ENCODE measurements at places on chromosomes 2 and 18. TPM values are rescaled to one million over a fixed set of nuclear protein-coding genes. Genes with fewer than 3 reads are reported as not detected.

The ABHD1 gene
- polyA plus RNA-seq, result 0.12 TPM

DNA sequence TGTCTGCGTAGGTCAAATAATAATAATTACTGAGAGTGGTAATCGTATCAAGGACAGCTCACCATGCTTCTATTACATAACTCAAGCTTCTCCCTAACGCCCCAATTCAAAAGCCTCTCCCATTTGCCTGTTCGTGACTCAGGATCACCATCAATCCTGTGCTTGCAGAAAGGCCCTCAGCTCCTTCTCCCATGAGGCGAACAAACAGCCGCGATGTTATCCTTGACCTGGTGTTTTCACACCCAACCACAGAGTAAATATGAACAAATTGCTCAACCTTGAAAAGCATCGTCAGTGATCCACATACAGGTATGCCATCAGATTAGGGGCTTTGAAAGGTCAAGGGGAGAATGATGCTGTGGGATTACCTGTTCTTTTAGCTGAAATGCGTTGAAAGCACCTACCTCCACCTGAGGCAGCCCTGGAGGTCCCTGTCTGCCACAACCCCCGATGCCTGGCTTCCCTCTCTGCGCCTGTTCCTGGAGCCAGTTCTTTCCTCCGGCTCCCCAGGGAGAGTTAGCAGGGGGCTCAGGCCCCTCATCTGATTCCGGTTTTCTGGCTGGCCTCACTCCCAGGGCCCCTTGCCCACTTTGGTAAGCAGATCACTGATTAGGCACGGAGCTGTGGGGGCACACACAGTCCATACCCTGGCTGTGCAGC is 39.1 kb upstream of the ODC1 start:
- DNase-seq, result no peak

The UPP2 gene
- not detected for polyA plus RNA-seq

The AKAIN1 gene
- polyA plus RNA-seq, result 0.39 TPM

- DNase-seq, result no peak
Measured at GRCh38 chr2:195330513-195330956, 326.5 kb upstream of the SLC39A10 start.

The CNDP1 gene
- 0.22 TPM for polyA plus RNA-seq

GRCh38 chr2:237210763-237211162 is 125.1 kb downstream of the COPS8 start:
- DNase-seq, result no peak

All from muscle of arm (tissue), 14 donors.